ENCODE measurements at places on chromosomes 7 and 10.

DNA sequence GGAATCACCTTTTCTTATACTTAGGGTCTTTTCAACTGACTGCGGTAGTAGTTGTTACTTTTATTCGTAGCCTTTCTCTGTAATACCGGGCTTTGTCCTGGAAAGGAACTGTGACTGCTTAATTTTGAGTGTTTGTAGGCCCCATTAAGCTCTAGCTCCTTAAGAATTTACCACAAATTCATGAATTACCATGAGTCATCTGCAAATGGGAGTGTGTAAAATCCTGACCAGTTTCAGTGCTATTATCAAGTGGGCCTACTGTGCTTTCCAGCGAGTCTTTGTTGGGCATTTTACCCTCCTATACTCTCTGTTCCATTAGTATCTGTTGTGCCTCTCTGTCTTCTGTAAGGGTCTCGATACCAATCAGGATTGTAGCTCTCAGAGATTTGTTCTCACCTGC is 49.7 kb downstream of the ZMYND11 start:
- DNase-seq, result no peak

- DNase-seq, result no peak
Measured at GRCh38 chr10:78118591-78118990, 84.9 kb downstream of the RPS24 start.

- DNase-seq, result no peak
Measured at GRCh38 chr10:98472196-98472595, 25.5 kb upstream of the HPS1 start.

DNA sequence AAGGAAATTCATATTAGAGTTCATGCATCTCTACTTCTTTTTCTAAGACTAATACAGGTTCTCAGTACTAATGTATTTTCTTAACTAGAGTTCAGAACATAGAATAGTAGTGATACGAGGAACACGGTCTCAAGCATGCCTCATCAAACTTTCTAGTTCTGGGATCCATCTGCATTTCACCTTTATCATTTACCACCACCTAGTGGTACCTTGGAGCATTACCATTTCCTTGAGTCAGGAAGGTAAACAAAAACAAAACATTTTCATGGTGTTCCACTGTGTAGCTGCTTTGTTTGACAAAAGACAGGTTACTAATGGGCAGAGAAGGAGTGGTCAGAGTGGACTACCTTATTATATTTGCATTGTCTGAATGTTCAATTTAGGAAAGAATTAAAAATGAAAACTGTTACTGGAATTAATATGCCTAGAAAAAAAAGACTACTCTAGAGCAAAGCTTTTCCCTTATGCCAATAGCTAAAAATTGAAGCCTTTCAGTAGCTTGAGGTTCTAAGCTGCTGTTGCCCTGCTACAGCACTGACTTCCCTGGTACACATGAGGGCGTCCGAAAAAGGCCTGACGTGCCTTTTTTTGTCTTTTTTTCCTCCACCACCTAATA is 44.5 kb downstream of the STARD3NL start:
- peak; percentile 50 for DNase-seq

GRCh38 chr7:42953994-42954393 is 21.8 kb downstream of the MRPL32 start:
- DNase-seq, result no peak

- DNase-seq, result peak; percentile 12
Measured at GRCh38 chr7:108805808-108806397, 236.2 kb downstream of the DNAJB9 start.

GRCh38 chr10:31090894-31091607 is 59.4 kb upstream of the ZNF438 start:
- DNase-seq, result no peak

- DNase-seq, result no peak
Measured at GRCh38 chr7:6071406-6071805, 40.2 kb downstream of the ANKRD61 start.

GRCh38 chr10:120979435-120980278 is 128.5 kb downstream of the WDR11 start:
- DNase-seq, result peak; percentile 66

- no peak for DNase-seq
Measured at GRCh38 chr10:47042780-47043750, 131.8 kb downstream of the PTPN20 start.

DNA sequence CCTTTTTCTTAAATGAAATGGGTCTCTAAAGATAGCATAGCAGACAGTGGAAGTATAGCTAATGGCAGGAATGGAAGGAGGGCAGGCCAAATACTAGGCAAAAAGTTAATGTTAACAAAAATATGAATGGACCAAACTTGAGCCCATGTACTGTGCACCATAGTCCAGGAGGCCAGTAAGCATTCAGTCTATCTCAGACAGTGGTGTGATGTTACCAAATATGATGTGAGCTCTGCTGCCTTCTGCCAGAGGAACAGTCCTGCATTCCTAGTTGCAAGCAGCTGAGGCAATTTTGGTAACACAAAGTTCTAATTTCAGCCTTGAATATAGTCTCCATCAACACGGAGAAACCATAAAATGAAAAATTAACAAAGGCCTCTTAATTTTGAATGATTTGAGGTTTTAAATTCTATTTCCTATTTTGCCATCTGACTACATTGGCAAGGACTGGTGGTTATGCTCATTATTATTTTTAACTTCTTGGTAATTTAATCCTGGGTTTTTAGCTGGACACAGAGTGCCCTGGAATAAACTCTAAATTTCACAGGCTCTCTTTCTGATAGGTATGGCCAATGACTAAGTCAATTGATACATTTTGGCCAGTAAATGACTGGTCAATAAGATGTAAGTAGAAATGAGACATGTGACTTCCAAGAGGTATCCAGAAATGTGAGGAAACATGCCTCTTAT is 317.0 kb upstream of the MYO3A start:
- DNase-seq, result no peak

DNA sequence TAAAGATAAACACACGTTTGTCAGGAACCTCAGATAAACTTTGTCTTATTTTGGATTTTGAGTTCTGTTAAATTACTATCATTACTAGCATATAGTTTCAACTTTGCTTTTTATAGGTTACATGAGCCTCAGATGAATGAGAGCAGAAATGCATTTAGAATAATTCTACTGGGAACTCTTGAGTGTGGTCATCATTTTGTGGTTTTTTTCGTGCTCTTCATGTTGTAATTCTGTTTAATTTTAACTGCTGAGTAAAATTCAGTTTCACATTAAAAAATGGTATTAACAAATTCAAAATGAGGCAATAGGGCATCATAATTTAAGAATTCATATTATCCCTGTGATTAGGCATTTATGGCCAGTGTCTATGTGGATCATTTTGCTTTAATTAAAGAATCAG is 72.9 kb downstream of the GNAI1 start:
- DNase-seq, result no peak

- DNase-seq, result no peak
Measured at GRCh38 chr7:40311307-40311706, 176.5 kb downstream of the SUGCT start.
